ENCODE measurements at places on chromosomes 11 and 22. TPM values are rescaled to one million over a fixed set of nuclear protein-coding genes. Genes with fewer than 3 reads are reported as not detected.

The BTG4 gene
- polyA plus RNA-seq: not detected

The BUD13 gene
- polyA plus RNA-seq: 27.1 TPM

The OR51I1 gene
- polyA plus RNA-seq: 1.8 TPM

The ABCC8 gene
- polyA plus RNA-seq: not detected

The TMEM191C gene
- 4.0 TPM for polyA plus RNA-seq

The SCGB1A1 gene
- polyA plus RNA-seq: not detected

The INPP5J gene
- 6.0 TPM for polyA plus RNA-seq

The DEPDC7 gene
- 13.8 TPM for polyA plus RNA-seq

The SLC5A12 gene
- not detected for polyA plus RNA-seq

The RBM14 gene
- 50.6 TPM for polyA plus RNA-seq

GRCh38 chr22:18032455-18033101 is 8.2 kb upstream of the MICAL3 start:
- no peak for DNase-seq

GRCh38 chr11:574632-575312 is 1.5 kb upstream of the PHRF1 start:
- no peak for DNase-seq

DNA sequence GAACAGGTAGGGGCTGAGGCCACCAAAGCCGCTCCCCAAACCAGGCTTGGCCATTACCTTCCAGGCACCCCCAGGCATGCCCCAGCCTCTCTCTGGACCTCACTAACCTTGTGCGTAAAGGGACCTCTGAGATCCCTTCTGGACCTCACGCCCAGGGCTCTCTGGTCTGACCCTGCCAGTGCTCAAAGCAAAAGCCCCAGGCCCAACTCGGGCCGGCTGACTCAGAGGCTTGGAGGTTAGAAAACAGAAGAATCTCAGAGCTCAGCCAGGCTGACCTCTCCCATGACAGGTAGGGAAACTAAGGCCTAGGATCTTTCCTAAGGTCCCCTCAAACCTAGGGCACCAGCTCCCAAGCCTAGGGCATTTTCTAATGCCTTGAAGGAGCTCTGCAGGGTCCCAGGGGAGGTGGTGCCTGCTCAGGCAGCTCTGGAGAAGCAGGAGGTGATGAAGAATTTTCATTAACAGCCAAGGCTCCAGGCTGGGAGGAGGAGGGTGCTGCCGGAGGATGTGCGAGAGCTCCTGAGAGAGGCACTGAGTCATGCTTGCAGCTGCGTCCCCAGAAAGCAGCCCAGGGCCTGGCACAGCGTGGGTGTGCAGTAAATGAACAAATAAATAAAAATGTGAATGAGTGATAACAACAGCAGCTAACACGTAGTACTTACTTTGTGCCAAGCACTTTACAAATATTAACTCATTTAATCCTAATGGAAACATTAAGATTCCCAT is 25.6 kb downstream of the ARRB1 start:
- DNase-seq: no peak

DNA sequence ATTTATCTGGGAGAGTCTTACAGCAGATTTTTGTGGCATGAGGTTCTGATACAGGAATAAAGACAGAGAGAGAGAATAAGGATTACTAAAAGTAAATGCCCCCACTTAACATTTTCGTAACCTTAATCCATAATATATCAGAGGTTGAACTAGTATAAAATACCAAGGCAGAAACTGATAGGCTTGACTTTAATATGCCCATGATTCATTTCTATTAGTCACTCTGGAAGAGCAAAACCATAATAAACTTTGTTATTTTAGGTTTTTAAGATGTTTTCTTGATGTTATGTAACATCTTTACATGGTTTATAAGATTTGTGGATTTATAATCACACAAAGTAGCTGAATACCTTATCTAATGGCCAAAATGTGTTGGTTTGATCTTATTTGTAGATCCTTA is 19.1 kb downstream of the GUCY1A2 start:
- no peak for DNase-seq

GRCh38 chr11:1397862-1398527 is 8.3 kb downstream of the BRSK2 start:
- no peak for DNase-seq

DNA sequence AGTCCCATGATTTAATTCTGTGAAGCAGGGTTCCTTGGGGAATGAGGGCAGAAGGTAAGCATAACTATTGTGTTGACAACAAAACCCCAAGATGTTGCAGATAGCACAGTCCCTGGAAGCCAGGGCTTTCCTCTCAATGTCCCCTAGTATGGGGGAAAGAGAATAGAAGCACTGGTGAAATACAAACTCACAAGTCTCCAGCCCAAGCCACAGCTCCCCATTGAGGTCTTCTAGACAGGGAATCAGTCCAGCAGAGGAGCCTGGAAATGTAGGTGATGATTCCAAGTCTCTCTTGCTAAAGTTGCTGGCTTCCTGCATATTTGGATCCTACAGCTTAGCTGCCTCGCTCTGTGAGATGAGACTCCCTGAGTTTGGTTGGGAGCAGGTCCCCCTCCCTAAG is 31.7 kb upstream of the DRD2 start:
- no peak for DNase-seq

DNA sequence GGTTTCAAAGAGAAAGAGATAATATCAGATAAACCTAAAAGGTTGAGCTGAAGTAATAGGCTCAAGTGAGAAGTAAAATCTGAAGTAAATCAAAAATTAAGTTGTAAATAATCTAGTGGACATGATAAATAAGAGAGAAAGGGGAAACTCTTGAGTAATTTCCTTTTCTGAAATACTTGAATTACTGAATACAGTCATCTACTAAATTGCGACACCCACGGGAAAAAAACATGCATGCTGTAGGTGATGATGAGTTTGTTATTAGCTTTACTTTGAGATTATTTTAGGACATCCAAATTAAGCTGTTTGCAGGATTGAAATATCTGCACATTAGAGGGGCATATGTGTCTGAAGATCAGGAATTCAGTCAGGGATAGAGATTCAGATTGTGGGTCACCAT is 50.0 kb upstream of the CARD18 start:
- no peak for DNase-seq

DNA sequence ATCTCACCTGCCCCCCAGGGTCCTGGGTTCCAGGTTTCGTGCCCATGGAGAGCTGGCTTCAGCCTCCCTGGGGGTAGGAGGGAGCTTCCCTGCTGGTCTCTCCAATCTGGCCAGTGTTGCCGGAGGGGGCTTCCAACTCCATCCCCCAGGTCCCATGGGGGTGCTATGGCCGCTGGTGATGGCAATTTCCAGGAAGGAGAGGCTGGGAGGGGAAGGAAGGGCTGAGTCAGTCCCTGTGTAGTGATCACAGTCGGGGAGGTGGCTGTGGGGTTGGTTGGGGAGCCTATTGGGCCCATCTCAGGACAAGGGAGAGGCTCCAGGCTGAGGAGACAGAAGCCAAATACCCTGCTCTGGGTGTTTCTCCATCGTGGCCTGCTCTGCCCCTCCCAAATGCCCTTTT is 5.7 kb upstream of the CDC42EP2 start:
- no peak for DNase-seq

GRCh38 chr11:43922744-43923405 is 19.6 kb upstream of the C11orf96 start:
- DNase-seq: no peak

GRCh38 chr11:12213883-12214282 is 103.5 kb downstream of the MICAL2 start:
- DNase-seq: no peak

DNA sequence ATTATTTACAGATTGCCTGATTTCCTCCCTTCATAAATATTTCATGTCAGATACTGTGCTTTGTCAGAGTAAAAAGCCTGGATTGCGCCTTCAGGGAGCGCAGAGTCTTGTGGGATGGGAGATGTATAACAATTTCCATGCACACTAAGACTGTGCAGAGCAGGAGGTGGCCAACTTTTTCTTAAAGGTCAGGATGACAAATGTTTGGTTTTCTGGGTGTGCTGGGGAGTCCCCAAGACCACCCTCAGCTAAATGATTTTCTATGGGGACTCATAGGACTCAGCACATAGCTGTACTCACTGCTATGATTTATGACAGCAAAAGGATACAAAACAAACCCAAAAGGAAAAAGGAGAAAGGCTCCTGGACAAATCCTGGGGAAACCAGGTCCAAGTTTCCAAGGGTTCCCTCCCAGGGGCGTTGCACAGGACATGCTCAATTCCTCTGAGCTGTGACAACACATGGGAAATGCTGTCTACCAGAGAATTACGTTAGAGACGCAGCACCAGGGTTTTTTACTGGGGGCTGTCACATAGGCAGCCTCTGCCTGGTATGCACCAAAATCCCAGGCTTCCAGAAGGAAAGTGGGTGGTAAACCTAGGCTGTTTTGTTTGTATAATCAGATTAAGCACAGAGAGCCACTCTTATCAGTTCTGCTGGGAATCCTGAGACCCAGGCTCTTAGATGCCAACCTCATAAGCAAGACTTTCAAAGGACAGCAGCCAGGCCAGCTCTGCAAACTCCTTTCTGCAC is 59.1 kb downstream of the CSNK2A3 start:
- DNase-seq: no peak

GRCh38 chr22:45483918-45484499 is 18.7 kb upstream of the FBLN1 start:
- DNase-seq: no peak

DNA sequence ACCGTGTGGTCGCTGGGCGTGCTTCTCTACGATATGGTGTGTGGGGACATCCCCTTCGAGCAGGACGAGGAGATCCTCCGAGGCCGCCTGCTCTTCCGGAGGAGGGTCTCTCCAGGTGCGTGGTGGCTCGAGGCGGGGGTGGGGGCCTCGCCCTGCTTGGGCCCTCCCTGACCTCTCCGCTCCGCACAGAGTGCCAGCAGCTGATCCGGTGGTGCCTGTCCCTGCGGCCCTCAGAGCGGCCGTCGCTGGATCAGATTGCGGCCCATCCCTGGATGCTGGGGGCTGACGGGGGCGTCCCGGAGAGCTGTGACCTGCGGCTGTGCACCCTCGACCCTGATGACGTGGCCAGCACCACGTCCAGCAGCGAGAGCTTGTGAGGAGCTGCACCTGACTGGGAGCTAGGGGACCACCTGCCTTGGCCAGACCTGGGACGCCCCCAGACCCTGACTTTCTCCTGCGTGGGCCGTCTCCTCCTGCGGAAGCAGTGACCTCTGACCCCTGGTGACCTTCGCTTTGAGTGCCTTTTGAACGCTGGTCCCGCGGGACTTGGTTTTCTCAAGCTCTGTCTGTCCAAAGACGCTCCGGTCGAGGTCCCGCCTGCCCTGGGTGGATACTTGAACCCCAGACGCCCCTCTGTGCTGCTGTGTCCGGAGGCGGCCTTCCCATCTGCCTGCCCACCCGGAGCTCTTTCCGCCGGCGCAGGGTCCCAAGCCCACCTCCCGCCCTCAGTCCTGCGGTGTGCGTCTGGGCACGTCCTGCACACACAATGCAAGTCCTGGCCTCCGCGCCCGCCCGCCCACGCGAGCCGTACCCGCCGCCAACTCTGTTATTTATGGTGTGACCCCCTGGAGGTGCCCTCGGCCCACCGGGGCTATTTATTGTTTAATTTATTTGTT is 2.4 kb downstream of the PIM3 start:
- DNase-seq: no peak

DNA sequence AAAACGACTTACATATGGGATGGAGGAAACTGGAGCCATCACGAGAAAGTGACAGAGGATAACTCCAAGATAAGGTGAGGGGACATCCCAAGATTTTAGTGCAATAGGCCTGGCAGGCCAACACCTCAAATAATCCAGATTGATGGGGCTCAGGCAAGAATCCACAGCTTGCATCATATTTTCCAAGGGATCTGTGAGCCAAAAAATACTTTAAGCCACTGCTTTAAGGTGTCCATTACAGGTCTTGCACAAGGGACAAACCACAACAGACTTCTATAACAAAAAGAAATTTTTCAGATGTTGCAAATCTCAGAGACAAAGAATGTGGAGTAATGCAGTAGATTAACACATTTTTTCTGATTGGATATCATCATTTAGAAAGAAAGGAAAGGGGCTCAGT is 45.6 kb downstream of the DENND5A start:
- no peak for DNase-seq

GRCh38 chr11:5136261-5136660 is 1.9 kb downstream of the OR52A5 start:
- DNase-seq: no peak

DNA sequence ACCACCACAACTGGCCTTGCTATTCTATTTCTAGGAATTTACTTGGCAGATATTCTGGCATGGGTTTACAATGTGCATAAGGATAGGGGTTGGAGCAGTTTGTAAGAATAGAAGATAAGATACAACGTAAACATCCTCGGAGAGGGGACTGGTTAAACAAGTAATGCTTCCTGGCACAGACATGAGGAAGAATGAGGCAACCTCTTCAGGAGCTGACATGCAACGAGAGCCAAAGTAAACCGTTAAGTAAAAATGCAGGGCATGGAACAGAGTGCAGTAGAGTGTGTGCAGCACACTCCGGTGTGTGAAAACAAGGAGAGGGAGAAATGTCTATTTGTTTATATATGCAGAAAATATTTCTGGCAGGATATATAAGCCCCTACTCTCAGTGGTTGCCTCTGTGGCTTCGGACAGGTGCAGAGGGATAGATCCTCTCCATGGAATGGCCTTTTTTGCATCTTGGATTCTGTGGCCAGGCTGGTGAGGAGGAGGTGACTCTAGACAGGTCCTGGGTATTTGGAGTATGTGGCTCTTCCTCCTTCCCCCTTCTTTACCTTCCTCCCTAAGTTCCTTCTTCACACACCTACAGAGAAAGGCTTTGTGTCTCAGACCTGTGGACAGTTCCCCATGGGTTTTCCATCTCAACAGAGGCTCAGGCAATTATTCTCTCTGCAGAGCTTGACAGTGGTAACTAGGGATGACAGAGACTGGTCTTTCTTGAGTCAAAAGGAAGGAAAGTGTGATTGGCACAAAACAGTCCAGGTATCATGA is 2.5 kb downstream of the RAB36 start:
- peak; percentile 56 for DNase-seq

DNA sequence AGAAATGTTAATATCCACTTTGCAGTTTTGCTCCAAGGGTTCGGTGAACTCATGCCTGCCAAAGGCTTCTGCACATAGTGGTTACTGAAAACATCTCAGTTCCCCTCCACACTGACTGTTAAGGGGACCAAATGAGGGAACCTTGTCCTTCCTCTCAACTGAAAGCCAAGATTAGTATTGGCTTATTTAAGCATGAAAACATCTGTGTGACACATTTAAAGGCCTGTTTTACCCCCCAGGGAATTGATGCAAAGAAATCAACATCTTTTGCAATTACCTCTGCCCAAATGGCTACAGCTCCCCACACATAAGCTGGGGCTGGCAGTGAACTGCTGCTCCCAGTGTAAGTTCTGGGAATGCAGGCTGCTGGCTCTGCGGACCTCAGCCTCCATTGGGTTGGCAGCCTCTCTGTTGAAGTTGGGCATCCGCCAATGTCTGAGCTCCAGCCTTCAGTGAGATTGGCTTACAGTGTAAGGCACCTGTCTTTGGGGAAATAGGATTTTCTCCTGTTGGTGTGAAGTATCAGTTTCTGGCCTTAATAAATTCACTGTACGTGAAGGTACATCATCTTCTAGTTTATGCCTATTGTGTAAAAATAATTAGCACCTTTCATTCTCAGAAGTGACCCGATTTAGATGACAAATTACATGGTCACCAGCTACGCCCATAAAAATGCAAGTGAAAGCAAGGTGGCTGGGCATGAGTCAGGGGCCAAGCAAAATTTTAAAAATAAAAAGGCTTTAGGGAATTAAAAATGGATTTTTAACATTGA is 213.4 kb upstream of the SYN3 start:
- DNase-seq: no peak

- DNase-seq: no peak
Measured at GRCh38 chr22:27309697-27310096, 491.9 kb downstream of the MN1 start.
